ENCODE measurements at places on chromosomes 7 and 10.

DNA sequence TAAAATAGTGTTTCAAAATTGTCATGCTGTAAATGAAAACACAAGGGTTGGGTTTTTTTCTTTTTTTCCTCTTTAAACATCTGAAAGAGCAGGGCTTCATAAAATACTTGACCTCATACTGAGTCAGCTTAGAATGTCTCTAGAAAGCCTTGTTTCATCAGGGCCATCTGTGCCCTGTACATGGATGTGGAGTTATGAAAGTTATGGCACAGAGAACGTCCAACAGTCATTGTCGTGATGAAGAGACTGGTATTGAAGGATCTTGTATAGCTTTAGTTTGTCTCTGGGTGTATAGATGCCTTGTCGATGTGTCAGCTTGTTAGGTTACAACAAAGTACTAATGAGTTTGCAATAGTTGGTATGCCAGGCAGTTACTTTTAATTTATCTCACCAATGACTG lies 127.3 kb downstream of the FAM204A start:
- no peak for DNase-seq

DNA sequence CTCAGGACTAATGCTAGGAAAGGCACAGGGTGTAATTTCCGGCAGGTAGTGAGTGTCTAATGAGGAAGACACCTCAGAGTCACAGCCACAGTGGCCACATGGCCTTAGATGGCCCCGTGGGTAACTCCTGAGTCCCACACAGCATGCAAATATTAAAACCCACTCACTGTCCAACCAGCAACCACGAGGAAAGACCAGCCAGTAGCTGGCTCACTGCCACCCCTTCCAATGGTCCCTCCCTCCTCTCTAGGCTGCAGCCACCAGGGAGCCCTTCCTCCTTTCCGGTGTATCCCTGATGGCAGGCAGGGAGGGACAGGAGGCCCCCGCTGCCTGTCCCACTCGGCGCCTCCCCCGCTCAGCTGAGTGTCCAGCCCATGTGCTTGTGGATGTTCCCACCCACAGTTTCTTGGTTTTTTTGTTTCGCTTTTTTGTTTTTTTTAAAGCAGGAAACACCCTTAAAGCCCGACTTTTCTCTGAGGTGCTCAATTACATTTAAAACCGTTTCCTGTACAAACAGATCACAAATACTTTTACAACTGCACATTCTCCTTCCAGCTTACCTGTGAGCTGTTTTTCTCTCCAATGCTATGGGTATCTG lies 9.2 kb downstream of the BNIP3 start:
- DNase-seq = no peak

DNA sequence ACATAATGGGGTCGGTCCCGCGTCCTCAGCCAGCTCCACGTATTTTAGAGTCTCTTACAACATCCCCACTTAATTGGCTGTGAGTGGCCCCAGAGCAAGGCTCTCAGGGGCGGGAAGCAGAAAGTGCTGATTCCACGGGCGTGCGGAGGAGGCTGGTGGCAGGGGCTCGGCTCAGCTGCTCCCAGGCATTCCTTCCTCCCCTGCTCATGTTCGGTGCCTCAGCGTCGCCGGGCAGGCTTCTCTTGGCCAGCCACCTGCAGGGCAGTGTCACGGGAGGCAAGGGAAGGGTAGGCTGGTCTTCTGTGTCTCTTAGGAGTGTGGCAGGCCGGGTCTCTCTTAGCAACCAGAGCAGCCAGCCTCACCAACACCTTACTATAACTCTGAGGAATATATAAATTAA lies 33.8 kb downstream of the IL15RA start:
- no peak for DNase-seq

- no peak for DNase-seq
Measured at GRCh38 chr10:121078036-121078435, 226.9 kb downstream of the WDR11 start.

- DNase-seq = peak; percentile 0
Measured at GRCh38 chr7:53541475-53541874, 506.0 kb downstream of the POM121L12 start.

- no peak for DNase-seq
Measured at GRCh38 chr10:101843032-101844021, at the start of gene KCNIP2. KCNIP2 (minus strand) TSS chr10:101843800; CDS start chr10:101843568, 232 bp downstream.

DNA sequence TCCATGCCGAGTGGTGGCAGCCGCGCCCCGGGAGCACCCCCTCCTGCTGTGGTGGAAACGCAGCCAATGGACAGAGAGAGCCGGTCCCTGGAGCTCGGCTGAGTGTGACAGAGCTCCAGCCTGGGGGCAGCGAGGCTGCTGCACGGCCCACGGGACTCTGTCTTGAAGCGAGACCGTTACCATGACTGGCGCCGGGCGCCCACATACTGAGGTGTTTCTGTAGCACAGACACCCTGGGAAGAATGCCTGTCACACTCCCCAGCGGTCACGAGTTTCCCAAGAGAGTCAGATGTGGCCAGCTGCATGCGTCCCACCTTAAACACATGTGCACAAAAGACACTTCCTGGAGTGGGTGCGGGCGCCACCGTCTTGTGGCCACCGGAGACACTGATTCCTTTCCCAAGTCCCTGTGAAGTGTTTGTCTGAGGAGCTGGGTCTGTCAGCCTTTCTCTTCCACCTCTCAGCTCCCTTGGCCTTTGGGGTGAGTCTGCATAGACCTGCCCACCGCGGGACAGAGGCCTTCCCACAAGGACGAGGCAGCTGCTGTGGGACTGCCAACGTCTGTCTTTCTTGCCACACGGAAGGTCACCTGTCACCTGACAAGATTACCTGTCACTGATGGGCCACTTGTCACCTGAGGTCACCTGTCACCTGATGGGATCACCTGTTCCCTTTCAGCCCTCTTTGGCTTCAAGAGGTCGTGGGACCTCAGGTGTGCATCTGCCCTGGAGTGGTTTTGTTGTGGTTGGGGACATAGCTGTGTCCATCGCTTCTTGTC lies 94.6 kb downstream of the DNAJB6 start:
- no peak for DNase-seq

- no peak for DNase-seq
Measured at GRCh38 chr7:107441581-107442422, 28.1 kb upstream of the GPR22 start.

GRCh38 chr7:77738871-77739270 lies 42.6 kb downstream of the RSBN1L start:
- DNase-seq = no peak

GRCh38 chr7:98930464-98930863 lies 52.1 kb downstream of the TRRAP start:
- DNase-seq = no peak

- DNase-seq = no peak
Measured at GRCh38 chr10:3942937-3943489, 158.0 kb upstream of the KLF6 start.

- no peak for DNase-seq
Measured at GRCh38 chr10:69939061-69939460, 113.6 kb upstream of the MACROH2A2 start.

DNA sequence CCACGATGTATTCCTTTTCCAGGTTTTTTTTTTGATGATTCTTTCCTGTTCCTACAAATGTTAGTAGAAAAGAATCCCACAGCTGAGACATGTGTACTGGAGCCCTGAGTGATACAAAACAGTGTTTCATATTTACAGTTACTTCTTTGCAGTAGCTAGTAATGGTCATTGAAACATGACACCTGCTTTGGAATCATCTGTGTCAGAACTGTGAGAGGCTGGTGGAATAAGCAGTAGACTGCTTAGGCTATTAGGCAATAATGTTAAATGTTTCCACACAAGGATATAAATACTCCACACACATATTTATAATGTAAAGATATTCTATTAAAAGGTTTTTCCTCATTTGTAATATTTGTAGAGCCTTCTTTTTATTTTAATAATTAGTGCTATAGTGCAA lies 394.0 kb downstream of the THSD7A start:
- DNase-seq = peak; percentile 32

DNA sequence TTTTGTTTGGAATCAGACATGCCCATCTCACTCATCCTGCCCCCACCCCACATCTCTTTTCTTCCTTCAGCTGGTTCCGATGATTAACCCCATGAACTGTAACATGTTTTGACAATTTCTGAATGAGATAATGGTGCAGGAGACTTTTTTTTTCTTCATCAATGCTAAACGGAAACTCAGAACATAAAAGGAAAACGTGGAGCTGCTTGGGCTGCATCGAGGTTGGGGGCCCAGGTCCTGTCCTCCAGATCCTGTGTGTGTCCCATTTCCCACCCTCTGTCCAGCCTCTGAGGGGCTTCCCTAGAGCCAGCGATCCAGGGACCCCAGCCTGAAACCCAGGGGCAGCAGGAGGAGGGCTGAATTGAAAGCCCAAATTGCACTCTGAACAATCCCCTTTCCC lies 263.8 kb upstream of the GRB10 start:
- no peak for DNase-seq

GRCh38 chr7:20828947-20829346 lies 42.3 kb upstream of the SP8 start:
- DNase-seq = no peak

DNA sequence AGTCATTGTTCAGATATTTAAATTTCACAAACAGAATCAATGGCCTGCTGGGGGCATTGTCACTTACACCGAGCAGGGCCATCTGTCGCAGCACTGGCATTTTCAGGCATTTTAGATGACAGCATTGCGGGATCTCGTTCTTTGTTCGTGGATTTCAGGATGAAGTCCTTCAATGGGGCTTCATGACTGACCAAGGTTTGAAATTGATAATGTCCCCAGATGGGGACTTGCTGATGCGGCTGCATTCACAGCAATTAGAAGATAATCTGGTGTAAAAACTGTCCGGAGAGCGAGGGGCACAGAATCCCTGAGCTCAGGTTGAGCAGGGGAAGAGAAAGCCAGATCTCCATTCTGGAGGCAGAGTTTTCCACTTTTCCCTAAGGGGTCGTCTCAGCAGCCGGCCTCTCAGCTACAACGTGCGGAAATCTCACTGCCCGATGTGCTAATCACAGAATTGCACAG lies 1.9 kb upstream of the C7orf33 start:
- DNase-seq = no peak

- no peak for DNase-seq
Measured at GRCh38 chr7:96414931-96415292, 93.0 kb upstream of the SLC25A13 start.

- no peak for DNase-seq
Measured at GRCh38 chr7:116334555-116334954, 124.2 kb downstream of the TES start.

DNA sequence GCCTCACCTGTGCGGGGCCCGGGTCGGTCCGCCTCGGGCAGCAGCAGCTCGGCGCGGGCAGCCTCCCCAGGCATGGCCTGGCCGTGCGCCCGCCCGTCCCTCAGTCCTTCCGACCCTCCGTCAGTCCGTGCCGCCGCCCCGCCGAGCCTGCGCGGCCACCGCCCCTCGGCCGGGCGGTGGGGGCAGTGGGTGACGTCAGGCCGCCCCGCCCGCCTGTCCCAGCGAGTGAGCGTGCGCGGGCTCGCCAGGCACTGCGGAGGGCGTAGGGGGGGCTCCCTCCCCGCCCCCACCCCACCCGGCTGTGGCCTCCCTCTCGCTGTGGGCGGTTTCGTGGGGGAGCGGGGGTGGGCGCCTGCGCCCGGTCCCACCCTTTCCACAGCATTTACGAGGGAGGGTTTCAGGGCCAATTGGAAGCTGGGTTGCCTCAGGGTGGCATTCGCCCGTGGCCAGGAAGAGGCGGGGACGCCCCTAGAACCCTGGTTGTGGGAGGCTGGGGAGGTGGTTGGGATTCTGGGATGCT lies at the start of gene NACAD:
TSS of gene NACAD (minus strand) at position 149 of the 520 bp plus-strand sequence. CDS start at position 74, 75 bp downstream.
- DNase-seq = no peak

DNA sequence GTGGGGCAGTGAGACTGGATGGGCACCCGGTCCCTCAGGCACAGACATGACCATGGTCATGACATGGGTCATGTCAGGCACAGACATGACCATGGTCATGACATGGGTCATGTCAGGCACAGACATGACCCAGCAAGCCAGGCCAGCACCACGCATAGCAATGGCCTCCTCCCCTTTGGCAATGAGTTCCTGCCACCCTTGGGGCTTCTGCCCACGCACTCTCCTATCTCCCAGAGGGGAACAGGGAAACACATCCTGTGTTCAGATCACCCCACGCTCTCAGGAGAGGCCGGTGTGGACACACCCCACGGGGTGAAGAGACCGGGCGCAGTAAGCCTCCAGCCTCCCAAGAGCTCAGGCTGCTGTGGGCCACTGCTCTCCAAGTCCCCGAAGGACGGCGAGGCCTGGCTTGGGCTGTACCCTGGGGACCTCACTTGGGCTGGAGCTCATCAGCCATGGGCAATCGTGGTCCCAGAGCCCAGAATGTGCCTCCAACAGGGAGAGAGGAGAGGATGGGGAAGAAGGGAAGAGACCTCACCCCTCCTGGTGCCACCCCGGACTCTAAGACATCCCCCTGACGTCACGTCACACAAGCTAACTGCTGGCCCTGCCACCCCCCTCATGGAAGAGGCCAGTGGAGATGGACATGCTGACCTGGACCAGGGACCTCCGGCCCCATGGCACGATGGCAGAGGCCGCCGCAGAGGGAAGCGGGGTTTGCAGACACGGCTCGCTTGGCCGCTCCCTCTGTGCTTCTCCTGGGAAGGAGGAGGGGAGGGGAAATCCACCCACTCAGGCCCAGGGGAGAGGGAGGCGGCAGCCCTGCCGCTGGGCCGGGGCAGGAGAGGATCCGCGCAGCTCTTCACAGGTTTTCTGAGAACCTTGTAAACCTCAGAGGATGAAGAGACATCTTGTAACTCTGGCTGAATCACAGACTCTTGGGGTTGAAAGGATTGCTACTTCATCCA lies 269.6 kb downstream of the ELFN1 start:
- no peak for DNase-seq

GRCh38 chr10:28463676-28464395 lies 69.1 kb upstream of the WAC start:
- DNase-seq = no peak

GRCh38 chr7:79636849-79637248 lies 183.4 kb upstream of the MAGI2 start:
- DNase-seq = no peak

DNA sequence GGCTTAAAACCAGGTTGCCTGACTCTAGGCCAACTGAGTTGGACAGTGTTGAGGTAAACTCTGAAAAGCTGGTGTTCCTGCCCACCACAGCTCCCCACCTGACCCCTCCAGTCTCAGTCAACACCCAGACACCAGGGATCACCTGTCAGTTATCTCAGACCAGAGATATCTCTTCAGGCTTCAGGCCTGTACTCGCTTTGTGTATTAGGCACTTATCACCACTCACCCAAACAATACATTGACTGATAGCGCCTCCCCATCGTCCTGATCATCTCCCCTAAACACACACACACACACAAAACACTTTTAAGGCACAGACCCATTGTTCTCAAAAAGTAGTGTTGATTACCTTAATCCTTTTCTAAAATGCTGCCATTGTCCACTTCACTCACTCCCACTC lies 111.5 kb downstream of the PLCE1 start:
- no peak for DNase-seq

DNA sequence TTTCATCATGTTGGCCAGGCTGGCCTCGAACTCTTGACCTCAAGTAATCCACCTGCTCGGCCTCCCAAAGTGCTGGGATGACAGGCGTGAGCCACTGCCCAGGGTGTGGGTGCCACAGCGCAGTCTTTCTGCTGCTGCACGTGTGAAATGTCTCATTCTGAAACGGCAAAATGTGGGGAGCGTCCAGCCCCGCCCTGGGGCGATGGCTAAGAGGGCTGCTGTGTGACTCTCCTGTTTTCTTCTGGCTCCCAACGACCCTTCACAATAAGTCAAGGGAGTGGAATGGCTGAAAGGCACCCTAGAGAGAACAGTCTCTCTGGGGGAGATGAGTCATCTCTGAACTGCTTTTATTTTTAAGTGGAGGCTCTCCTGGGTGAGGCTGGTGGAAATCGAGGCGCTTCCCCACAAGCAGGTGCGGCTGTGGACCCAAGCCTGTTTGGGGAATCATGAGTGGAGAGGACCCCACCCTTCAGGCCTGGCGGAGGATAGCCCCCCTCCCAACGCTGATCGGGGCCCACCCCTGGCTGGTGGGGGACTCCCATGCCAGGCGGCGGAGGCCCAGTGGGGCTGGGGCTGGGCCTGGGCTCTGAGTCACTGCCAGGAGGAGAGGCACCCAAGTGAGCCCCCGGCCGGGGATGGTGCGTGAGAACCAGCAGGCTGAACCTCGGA lies 18.0 kb downstream of the ADAP1 start:
- DNase-seq = no peak

All from skeletal muscle cell (primary cell).